Muscle of leg (tissue), 16 donors: ENCODE measurements at places on chromosomes 6 and 20. TPM values are rescaled to one million over a fixed set of nuclear protein-coding genes. Genes with fewer than 3 reads are reported as not detected.

Gene ACOT8
- total RNA-seq = 19.7 TPM

Gene CNPY3
- total RNA-seq = 16.8 TPM

DNA sequence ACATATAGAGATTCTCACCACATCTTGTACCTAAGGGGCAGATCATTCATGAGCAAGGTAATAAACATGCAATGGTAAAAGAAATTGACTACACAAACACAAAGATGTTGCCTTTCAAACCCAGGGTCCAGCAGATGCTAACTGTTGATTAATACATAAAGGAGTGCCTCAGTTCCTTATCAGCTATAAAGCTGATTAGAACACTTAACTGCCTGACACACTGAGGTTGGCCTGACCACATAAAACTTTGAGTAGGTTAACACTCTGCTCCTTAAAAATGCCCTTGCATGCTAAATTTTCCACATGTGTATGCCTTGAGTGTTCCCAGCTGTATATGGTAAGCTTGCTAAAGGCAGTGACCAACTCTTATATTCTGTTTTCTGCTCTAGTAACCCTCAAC lies 14.9 kb downstream of the CRISP2 start:
- no peak for DNase-seq

- DNase-seq = no peak
Observed at GRCh38 chr6:43800746-43801494, 30.9 kb downstream of the VEGFA start.

DNA sequence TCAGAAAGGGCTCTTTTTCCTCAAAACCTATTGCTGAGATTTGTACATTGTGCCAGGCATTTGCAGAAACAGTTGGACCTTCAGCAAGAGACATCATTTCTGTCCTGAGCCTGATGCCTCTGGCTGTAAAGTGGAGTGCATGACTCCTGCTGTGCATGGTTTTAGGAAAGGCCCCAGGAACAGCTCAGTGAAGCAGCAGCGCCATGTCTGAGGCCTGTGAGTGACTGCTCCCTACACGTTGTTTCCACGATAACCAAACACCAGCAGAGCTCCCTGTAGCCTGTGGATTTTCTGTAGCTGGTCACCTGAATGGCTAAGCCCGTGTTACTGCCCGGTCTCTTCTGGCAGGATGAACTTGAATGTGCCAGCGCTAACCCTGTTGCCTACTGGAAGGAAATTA lies 232.5 kb downstream of the TFAP2C start:
- no peak for DNase-seq
